ENCODE measurements at places on chromosomes 1 and 21. TPM values are rescaled to one million over a fixed set of nuclear protein-coding genes. Genes with fewer than 3 reads are reported as not detected.

DNA sequence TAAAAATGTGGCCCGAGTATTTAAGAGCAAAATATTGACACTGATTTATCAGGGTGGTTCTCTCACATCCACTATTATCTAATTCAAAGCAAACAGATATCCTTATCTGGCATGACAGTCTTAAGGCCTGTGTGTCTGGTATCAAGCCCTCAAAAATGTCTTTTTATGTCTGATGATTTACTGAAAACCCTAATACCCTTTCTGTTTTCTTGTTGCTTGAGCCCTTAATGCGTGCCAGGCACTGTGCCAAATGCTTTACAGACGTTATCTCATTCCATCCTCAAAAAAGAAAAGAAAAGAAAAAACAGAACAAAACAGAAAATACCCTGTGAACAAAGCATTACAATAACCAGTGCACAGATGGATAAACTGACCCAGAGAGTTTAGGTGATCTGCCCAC, 5.7 kb downstream of the DUSP23 start:
- DNase-seq = no peak

The CRNN gene
- total RNA-seq = not detected

The TMCO2 gene
- total RNA-seq = not detected

DNA sequence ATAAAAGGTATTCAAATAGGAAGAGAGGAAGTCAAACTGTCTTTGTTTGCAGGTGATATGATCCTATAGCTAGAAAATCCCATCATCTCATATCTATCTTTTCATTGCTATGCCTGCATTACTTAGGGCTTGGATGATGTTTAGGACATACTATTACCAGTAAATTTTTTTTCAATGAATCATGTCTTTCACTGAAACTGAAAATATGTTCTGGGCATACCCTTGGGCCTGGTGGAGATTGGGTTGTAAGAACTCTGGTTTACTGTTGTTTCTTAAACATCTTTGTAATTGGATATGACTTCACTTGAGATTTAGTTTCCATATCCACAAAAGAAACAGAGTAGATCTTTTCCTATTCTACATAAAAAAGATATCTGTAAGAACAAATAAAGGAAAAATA, 502.2 kb upstream of the PRMT6 start:
- DNase-seq = no peak

The NECTIN4 gene
- total RNA-seq = 0.05 TPM

- DNase-seq = no peak
Observed at GRCh38 chr21:37337831-37338230, 28.7 kb upstream of the DYRK1A start.

DNA sequence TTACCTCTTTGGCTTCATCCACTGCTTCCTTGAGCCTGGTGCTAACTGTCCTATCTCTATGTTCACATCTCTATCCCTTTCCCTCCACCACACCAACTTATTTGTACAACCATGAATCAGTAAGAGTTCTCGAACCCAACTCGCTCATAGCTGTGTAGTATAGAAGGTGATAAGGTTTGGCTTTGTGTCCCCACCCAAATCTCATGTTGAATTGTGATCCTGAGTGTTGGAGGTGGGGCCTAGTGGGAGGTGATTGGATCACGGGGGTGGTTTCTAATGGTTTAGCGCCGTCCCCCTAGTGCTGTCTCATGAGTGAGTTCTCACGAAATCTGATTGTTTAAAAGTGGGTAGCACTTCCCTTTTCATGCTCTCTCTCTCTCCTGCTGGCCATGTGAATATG, 235.6 kb upstream of the FMN2 start:
- DNase-seq = no peak

GRCh38 chr1:59029411-59030167, 245.7 kb upstream of the JUN start:
- DNase-seq = no peak

DNA sequence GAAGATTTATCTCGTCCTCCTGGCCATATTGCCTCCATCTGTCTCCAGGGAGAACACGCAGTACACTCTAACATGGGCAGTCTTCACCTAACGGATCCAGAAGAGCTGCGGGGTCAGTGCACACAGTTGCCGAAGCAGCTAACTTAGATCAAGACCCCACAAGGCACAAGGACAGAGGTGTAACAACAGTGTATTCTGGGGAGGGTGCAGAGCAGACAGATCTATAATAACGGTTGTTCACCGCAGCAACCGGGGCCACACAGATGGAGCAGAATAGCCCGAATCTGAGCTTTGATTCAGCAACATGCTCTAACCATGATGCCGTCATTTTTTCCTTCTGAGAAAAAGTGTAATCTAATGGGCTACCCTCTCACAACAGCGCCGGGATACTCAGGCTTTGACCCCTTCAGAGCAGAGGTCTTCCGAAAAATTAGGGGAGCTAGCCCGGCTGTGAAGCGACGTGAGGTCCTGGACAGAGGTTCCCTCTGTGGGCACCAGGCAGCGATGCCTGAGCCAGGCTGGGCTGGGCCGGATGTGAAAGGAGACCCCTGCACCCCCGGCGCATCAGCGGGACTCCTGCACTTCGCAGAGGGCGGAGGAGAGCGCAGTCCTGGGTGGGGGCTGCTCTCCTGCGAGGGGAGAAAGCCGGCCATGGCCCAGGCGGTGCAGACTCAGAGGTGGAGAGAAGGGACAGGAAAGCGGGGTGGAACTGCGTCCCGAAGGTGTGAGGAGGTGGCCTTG, 57.5 kb downstream of the BCL9 start:
- DNase-seq = peak; percentile 36

DNA sequence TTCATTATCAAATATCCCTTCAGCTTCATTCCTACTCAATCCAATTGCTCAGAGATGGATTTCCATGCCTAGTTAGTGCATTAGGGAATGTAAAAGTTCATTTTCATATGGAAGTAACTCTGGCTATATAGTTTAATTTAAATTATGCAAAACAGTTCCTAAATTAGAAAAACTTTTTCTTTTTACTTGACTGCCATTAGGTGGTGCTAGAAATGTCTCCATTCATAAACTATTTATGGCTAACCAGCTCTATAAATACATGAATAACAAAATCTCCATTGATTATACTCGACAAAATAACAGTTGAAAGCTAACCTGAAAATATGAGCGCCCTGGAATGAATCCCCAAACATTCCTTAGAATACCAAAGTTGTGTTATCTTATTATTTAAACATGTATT, 311.4 kb downstream of the USH2A start:
- DNase-seq = no peak

- no peak for DNase-seq
Observed at GRCh38 chr1:230153641-230154296, 86.7 kb downstream of the GALNT2 start.

The SLC16A4 gene
- 0.73 TPM for total RNA-seq

DNA sequence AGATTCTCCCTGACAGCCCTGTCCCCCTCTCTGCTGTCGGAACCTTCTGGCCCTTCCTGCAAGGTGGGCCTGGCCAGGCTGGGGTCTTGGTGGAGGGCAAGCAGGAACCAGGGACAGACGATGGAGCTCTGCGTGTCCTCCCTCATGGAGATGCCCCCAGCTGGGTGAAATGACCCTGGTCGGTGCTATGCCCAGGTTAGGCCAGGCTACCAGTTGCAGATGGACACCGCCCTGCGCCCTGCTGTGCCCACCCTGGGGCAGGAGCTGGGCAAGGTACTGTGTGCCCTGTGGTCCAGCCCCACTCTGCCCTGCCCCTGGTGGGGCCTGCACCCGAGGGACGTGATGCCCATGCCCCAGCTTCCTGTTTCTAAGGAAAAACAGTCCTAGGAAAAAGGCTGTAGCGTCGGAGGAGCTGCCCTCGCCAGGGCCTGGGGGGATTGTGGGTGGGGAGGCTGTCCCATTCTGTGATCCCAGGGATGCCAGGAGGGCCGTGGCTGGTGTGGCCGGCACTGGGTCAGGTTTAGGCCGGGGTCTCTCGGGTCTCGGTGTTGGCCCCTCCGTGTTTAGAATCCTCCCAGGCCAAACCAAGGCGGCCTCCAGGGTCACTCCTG, 77.6 kb downstream of the MORN1 start:
- DNase-seq = no peak

GRCh38 chr1:86114816-86115400, 41.7 kb downstream of the COL24A1 start:
- no peak for DNase-seq

GRCh38 chr1:93845538-93846205, 33.3 kb downstream of the DNTTIP2 start:
- no peak for DNase-seq

DNA sequence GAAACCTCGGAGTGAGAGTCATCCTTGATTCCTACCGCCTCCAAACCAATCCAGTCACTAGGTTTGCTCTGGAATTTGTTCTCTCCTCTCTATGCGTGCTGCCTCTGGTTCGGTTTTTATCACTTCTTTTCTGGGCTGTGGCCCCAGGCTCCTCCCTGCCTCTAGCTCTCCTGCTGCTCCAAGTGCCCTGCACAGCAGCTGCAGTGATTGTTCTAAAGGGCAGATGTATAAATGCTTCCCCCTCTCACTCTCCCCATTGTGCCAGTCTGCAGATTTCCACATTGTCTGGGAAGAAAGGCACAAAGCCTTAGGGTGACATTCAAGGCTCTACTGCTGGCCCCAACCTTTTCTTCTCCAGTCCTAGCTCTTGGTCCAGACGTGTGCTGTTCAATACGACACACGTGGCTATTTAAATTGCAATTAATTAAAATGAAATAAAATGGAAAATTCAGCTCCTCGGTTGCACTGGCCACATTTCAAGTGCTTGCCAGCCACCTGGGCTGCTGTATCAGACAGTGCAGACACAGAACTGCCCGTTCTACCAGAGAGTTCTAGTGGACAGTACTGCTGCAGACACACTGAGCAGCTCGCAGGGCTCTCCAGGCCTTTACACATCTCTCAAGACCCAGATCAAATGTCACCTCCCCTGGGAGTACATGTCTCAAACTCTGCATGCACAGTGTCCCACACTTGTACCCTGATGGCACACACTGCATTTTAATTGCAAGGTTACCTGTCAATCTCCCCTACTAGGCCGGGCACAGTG, 12.4 kb downstream of the TRIM62 start:
- DNase-seq = no peak

DNA sequence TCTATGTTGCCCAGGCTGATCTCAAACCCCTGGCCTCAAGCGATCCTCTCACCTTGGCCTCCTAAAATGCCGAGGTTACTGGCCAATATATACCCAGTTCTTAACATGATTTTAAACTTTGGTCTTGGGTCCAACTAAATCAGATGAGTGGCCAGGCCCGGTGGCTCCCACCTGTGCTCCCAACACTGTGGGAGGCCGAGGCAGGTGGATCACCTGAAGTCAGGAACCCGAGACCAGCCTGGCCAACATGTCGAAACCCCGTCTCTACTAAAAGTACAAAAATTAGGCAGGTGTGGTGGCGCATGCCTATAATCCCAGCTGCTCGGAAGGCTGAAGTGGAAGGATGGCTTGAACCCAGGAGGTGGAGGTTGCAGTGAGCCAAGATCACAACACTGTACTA, 29.6 kb downstream of the TOMM20 start:
- DNase-seq = no peak

DNA sequence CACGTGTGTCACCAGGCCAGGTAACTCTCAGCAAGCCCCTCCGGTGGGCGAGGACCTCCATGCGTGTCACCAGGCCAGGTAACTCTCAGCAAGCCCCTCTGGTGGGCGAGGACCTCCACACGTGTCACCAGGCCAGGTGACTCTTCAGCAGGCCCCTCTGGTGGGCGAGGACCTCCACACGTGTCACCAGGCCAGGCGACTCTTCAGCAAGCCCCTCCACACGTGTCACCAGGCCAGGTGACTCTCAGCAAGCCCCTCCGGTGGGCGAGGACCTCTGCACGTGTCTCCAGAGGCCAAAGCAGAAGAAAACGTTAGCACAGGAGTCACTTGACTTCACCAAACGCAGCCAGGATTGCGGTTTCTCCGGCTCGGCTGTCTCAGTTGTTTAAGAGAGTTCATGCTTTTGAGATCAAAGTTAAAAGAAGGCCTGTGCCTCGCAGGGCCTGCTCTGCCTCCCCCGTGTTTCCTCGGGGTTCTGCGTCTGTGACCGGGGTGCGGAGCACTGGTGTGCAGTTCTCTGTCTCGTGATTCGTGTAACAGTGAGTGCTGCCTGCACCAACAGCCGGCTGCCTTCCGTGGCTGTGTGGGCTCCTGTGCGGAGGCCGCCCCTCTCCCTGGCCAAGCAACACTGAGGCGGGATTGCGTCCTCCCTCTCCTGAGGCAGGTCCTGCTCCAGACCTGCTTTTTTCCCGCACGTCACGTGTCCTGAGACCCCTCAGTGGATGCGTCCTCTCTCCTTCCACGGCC, 56.6 kb downstream of the PRKCZ start:
- DNase-seq = no peak

- DNase-seq = no peak
Observed at GRCh38 chr21:42737951-42738590, 84.7 kb downstream of the PDE9A start.

The NPHS2 gene
- not detected for total RNA-seq

- no peak for DNase-seq
Observed at GRCh38 chr1:208520438-208521099, 276.4 kb upstream of the PLXNA2 start.

- DNase-seq = no peak
Observed at GRCh38 chr21:8990326-8991087, 1530.9 kb upstream of the TPTE start.

- DNase-seq = no peak
Observed at GRCh38 chr1:243723458-243724043, 126.5 kb downstream of the AKT3 start.

DNA sequence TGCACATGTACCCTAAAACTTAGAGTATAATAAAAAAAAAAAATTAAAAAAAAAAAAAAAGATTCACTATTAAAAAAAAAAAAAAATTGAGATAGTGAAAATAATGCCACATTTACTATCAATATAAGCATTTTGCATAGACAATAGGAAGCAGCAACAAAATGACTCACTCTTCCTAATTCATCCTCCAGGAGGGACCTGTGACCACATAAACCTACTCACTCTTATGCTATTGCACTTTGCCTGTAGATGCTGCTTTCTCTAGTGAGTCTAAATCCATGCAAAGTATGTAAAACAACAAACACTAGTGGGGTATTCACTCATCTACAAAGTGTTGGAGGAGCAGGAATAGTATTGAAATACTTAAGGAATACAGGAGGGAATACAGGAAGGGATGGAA, 2.9 kb downstream of the OR10J5 start:
- no peak for DNase-seq

The DNAJC16 gene
- total RNA-seq = 18.7 TPM

DNA sequence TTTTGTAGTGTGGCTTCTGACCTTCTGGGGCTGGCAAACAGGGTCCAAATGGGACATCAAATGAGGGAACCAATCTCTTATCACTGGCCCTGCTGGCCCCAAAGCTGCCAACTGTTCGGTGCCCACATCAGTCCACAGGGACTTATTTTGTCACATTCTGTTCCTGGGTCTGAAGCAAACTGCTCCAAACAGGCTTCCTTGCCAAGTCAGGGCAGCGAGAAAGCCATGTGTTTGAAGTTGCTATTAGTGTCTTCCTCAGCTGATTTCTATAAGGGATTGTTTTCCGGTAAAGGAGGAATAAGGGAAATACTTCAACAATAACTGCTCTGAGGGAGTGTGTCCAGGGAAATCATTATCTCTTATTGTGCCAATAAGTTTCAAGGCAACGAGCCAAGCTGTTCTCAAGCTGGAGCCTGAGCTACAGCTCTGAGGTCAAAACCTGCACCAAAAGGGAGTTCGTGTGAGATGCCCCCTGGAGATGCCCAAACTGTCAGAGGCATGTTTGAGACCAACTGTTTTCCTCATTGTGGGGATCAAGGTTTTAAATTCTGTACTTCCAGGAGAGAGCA, 381.4 kb upstream of the PROX1 start:
- no peak for DNase-seq
